ENCODE measurements at places on chromosomes 2 and 18. TPM values are rescaled to one million over a fixed set of nuclear protein-coding genes. Genes with fewer than 3 reads are reported as not detected.

DNA sequence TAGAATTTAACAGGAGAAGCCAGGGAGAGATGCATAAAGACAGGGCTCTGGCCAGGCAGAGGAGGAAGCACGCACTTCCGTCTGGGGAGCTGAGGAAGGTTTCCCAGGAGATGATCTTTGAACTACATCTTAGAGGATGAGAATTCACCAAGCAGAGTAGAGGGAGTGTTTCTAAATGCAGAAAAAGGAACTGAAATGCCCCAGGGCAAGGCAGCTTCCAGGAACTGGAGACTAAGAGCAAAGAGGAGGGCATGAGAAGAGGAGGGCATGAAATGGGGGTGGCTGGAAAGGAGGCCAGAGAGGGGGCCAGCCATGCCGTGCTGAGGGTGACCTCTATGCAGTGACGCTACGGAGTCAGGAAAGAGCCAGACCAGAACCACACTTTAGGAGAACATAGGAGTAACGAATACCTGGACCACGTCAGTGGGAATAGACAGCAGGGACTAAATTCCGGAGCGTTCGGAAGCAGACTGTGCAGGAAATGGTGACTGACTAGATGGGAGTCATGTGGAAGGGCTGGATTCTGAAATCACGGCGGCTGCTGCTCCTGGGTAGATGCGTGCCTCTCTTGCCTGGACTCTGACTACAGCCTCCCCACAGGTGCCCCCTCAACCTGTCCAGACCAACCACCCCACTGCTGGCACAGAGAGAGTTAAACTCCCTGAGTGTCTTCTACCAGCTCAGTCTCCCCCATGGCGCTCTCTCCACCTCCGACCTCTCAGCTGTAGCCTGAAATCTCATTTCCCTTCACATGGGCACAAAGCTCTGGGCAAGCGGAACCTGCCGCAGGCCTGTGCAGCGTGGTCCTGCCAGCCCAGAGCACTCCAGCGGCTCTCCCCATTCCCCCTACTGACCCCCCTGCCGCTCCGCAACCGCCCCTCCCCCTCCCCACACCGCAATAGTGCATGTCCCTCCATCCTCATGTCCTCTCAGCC, 87.0 kb upstream of the RTN4 start:
- H3K4me3 ChIP-seq: no peak overlapping the region
- no peaks in the 10 kb centered on the region for H3K36me3 ChIP-seq
- no peak overlapping the region for H3K27ac ChIP-seq

DNA sequence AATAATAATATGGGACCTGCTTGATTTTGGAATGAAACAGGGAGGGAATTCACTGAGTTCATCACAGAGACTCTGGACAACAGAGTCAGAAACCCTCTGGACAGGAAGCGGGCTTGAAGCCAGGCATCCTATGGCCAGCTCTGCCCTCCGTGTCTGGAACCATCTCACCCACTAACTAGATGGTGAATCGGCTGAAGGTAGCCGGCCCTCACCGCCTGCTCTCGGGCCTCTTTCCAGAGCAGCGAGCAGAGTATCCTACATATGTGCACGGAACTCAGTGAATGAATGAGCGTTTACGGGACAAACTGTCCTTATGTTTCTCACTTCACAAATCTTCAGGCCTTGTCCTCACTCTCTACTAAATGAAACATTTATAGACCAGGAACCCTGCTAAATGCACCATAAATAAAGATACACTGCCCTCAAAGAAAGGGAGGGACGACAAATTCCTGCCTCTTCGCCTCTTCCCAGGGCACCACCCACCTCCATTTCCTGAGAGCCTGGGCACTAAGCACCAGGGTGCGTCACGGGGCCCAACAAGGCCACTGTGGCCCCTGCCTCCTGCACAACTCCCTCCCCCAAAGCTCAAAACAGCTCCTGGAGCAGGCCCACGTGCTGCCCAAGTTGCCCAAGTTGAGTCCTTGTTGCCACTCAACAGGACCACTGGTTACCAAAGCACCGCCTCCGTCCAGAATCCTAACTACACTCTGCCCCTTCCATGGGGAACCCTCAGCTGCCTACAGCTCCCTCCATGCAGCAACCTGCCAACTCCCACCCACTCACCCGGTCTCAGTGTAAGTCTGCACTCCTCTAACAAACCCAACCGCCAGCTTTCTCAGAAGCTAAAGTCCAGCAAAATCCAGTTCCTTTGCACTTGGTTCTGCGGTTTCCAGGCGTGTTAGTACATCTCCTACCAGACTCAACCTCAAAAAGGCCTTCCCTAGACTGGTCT, 1.7 kb downstream of the TBC1D8 start:
- DNase-seq: no peak
- peaks cover 24% of the 10 kb centered on the region for H3K27me3 ChIP-seq
- H3K4me3 ChIP-seq: no peak overlapping the region
- H3K36me3 ChIP-seq: no peaks in the 10 kb centered on the region
- H3K27ac ChIP-seq: no peak overlapping the region
- H3K4me1 ChIP-seq: peaks cover 12% of the 10 kb centered on the region

- no peak overlapping the region for H3K4me3 ChIP-seq
- no peak overlapping the region for H3K27ac ChIP-seq
- H3K27me3 ChIP-seq: no peaks in the 10 kb centered on the region
These were observed 14.4 kb upstream of the WDR75 start for GRCh38 chr2:189426886-189427285.

- DNase-seq: no peak
- H3K27ac ChIP-seq: no peak overlapping the region
These were observed 4.6 kb upstream of the MLPH start for GRCh38 chr2:237482485-237482884.

LYG2 gene
- not detected for total RNA-seq

GRCh38 chr18:33744032-33744697, 166.1 kb downstream of the ASXL3 start:
- H3K36me3 ChIP-seq: no peaks in the 10 kb centered on the region
- no peak overlapping the region for H3K4me3 ChIP-seq
- no peaks in the 10 kb centered on the region for H3K4me1 ChIP-seq
- no peak for DNase-seq
- no peak overlapping the region for H3K27ac ChIP-seq

- no peaks in the 10 kb centered on the region for H3K27me3 ChIP-seq
- DNase-seq: no peak
- no peak overlapping the region for H3K27ac ChIP-seq
- no peak overlapping the region for H3K4me3 ChIP-seq
- H3K36me3 ChIP-seq: no peaks in the 10 kb centered on the region
These were observed 453.8 kb downstream of the DSC3 start for GRCh38 chr18:30588673-30589164.

DPP10 gene
- 1.3 TPM for total RNA-seq

L3MBTL4 gene
- total RNA-seq: 0.58 TPM

- peak overlapping the region; percentile 88 for H3K4me3 ChIP-seq
- H3K36me3 ChIP-seq: no peaks in the 10 kb centered on the region
These were observed 1.7 kb downstream of the MARS2 start for GRCh38 chr2:197706839-197707207.

DNA sequence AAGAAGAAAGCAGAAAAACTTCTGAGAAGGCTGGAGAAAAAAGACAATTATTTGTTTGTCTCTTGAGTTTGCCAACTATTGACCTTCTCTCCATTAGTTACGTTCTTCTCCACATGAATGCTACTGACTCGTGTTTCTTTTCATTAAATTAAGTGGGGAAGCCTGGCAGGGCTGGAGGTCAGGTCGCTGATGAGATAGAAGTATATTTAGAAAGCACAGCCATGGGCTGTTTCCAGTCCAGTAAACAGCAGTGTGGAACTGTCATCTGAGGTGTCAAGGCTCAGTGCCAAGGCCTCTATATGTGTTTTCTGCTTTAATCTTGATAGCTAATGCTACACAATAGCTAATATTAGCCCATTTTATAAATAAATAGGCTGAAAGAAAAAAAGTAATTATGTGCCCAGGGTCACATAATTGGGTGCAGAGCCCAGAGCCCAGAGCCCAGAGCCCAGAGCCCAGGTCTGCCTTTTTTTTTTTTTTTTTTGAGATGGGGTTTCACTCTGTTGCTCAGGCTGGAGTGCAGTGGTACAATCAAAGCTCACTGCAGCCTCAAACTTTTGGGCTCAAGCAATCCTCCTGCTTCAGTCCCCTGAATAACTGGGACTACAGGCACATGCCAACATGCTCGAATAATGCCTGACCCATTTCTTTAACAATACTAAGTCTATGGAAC, 6.3 kb downstream of the MSGN1 start:
- H3K27ac ChIP-seq: no peak overlapping the region
- no peak overlapping the region for H3K4me3 ChIP-seq
- DNase-seq: no peak
- H3K36me3 ChIP-seq: no peaks in the 10 kb centered on the region
- no peaks in the 10 kb centered on the region for H3K27me3 ChIP-seq

- no peaks in the 10 kb centered on the region for H3K4me1 ChIP-seq
- no peak overlapping the region for H3K27ac ChIP-seq
- no peak for DNase-seq
- H3K4me3 ChIP-seq: no peak overlapping the region
These were observed 24.4 kb downstream of the SERTAD2 start for GRCh38 chr2:64629329-64629781.

KCNG2 gene
- total RNA-seq: 0.16 TPM

SETBP1 gene
- total RNA-seq: 12.4 TPM

- H3K27me3 ChIP-seq: no peaks in the 10 kb centered on the region
- DNase-seq: no peak
- no peak overlapping the region for H3K27ac ChIP-seq
These were observed 26.1 kb upstream of the SERTAD2 start for GRCh38 chr2:64679673-64680425.

DNA sequence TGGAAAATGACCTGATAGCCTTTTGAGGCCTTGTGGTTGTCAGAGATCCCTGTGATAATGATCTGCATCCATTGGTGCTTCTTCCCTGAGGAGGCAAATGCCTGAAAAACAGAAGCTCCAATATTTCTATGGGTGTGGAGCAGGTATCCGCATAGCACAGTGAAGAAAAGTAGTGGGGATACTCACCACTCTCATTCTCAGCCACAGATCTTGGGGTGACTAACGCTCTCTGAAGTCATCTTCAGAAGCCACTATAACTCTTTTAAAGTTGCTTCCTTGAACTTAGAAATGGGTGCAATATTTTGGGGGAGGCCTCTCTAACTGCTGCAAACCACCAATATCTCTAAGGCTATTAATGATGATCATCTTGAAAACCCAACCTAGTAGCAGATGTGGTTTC, 46.2 kb downstream of the ARHGAP15 start:
- H3K27me3 ChIP-seq: no peaks in the 10 kb centered on the region
- H3K36me3 ChIP-seq: no peaks in the 10 kb centered on the region
- no peak overlapping the region for H3K27ac ChIP-seq
- no peak overlapping the region for H3K4me3 ChIP-seq
- DNase-seq: no peak
- no peaks in the 10 kb centered on the region for H3K4me1 ChIP-seq

ELOA2 gene
- total RNA-seq: not detected

DNA sequence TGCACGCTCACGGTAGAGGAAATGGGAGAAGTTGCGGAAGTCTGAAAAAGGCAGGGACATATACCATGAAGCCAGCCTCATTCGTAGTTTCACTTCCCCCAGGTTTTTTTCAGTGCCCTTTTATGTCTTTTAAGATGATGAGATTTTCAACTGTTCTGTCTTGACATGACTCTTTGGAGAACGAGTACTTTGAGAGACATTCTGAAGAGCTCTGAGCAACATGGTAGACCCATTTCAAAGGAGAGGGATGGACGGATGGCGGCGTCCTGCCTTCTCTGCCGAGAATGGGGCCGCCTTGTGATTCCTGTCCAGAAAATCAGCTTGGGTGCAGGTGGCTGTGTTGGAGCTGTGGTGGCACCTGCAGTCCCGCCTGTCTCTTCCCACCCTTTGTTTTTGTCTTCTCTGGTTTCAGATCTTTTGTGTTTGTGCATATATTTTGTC, 41.7 kb downstream of the SH3BP4 start:
- peaks cover 50% of the 10 kb centered on the region for H3K4me1 ChIP-seq
- no peak for DNase-seq
- no peak overlapping the region for H3K4me3 ChIP-seq
- no peaks in the 10 kb centered on the region for H3K27me3 ChIP-seq
- peaks cover 6% of the 10 kb centered on the region for H3K36me3 ChIP-seq
- H3K27ac ChIP-seq: no peak overlapping the region

DNA sequence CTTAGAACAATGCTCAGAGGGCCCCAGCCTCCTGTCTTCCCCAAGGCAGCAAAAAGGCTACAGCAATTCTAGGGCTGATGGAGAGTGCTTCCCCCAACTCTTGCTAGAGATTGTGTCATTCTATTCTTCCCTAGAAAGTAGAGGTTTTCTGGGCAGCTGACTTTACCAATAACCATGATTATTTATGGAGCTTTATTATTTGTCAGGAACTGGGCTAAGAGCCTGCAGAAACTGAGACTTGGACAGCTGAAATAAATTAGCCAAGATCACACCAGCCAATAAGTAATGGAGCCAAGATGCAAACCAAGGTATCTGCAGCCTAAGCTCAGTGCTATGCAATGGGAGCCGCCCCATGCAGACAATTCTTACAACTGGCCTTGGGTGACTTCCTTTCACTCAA, 84.8 kb downstream of the CCBE1 start:
- no peaks in the 10 kb centered on the region for H3K4me1 ChIP-seq
- H3K27ac ChIP-seq: no peak overlapping the region
- H3K36me3 ChIP-seq: no peaks in the 10 kb centered on the region
- no peak overlapping the region for H3K4me3 ChIP-seq

DNA sequence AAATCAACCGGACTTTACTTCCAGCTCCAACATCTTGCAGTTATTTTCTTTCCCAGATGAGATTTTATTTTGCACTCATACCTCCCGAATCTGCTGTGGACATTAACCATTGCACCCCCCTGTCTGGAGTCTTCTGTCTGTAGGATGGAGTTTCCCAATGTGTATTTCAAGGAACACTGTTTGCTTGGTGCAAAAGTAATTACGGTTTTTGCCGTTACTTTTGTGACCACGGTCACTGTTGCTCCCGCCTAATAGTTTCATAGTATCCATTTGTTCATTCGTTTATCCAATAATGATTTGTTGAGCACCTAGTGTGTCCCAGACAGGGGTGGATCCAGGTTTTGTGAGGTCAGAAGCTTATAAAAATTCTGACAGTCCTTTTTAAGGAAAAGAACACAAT, 90.3 kb upstream of the BCL11A start:
- no peak overlapping the region for H3K4me3 ChIP-seq
- no peak overlapping the region for H3K27ac ChIP-seq
- no peaks in the 10 kb centered on the region for H3K4me1 ChIP-seq
- no peaks in the 10 kb centered on the region for H3K36me3 ChIP-seq
- peaks cover 3% of the 10 kb centered on the region for H3K27me3 ChIP-seq
- no peak for DNase-seq

DNA sequence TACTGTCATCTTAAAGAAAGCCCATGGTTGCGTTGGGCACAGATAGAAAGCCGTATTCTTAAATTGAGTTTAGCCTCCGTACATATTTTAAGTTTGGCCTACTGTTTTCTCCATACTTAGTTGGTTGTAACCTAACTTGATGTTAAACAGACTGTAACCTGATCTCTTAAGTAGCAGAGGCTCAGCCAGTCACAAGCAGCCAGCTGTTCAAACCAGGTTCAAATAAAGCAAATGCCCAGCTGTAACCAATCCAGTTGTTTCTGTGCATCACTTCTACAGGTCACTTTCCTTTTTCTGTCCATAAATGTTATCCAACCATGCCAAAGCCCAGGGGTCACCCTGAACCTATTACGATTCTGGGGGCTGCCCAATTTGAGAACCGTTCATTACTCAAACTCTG, 10.0 kb upstream of the THADA start:
- no peak overlapping the region for H3K4me3 ChIP-seq
- DNase-seq: no peak
- H3K27ac ChIP-seq: no peak overlapping the region
- no peaks in the 10 kb centered on the region for H3K27me3 ChIP-seq
- H3K4me1 ChIP-seq: no peaks in the 10 kb centered on the region

- no peaks in the 10 kb centered on the region for H3K27me3 ChIP-seq
- no peak overlapping the region for H3K4me3 ChIP-seq
- no peaks in the 10 kb centered on the region for H3K4me1 ChIP-seq
- no peak overlapping the region for H3K27ac ChIP-seq
These were observed 114.1 kb downstream of the GFPT1 start for GRCh38 chr2:69272803-69273471.

Measured in astrocyte (in vitro differentiated cells and primary cell).